ENCODE measurements at places on chromosomes 6 and 20. TPM values are rescaled to one million over a fixed set of nuclear protein-coding genes. Genes with fewer than 3 reads are reported as not detected.

DNA sequence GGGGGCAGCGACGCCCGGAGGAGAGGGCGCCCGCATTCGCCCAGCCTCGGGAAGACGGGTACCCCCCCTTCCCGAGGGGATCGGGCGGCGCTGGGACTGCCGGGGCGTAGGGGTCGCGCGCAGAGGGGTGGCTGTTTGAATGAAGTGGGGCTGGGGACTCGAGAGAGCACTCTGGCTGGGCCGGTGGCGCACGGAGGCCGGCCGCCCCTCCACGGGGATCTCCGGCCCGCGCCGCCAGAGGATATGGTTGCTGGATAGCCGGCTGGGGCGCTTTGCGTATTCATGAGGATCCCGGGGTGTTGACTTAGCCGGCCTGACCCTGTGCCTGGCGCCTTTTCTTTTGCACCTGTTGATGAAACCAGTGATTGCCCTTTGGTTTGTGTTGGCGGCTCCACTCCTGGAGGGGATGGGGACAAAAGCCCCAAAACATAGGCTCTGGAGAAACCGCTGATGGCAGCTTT is 469 bp downstream of the SYNJ2 start:
- no peaks in the 10 kb centered on the region for H3K27me3 ChIP-seq
- H3K36me3 ChIP-seq, result peaks cover 2% of the 10 kb centered on the region
- H3K4me1 ChIP-seq, result peaks cover 32% of the 10 kb centered on the region
- peak; percentile 21 for DNase-seq
- peak overlapping the region; percentile 43 for H3K27ac ChIP-seq
- peak overlapping the region; percentile 75 for H3K4me3 ChIP-seq

DNA sequence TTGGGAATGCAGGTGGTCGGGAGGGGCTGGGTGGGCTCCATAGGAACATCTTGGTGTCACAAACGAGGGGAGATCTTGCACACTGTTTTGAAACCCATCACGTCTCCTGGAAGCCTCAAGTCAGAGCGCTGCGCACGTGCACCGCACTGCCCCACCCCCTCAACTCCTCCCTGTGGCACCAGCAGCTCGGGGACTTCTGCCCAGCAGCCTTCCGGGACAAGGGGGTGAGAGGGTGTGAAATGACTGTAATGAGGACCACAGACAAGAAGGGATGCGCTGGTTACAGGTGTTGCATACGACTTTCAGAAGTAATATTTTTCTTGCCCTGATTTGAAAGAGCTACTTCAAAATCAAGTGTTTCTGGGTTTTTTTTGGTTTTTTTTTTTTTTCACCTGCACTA is 60.3 kb downstream of the FOXC1 start:
- H3K27ac ChIP-seq, result no peak overlapping the region
- H3K4me1 ChIP-seq, result no peaks in the 10 kb centered on the region
- DNase-seq, result no peak

DNA sequence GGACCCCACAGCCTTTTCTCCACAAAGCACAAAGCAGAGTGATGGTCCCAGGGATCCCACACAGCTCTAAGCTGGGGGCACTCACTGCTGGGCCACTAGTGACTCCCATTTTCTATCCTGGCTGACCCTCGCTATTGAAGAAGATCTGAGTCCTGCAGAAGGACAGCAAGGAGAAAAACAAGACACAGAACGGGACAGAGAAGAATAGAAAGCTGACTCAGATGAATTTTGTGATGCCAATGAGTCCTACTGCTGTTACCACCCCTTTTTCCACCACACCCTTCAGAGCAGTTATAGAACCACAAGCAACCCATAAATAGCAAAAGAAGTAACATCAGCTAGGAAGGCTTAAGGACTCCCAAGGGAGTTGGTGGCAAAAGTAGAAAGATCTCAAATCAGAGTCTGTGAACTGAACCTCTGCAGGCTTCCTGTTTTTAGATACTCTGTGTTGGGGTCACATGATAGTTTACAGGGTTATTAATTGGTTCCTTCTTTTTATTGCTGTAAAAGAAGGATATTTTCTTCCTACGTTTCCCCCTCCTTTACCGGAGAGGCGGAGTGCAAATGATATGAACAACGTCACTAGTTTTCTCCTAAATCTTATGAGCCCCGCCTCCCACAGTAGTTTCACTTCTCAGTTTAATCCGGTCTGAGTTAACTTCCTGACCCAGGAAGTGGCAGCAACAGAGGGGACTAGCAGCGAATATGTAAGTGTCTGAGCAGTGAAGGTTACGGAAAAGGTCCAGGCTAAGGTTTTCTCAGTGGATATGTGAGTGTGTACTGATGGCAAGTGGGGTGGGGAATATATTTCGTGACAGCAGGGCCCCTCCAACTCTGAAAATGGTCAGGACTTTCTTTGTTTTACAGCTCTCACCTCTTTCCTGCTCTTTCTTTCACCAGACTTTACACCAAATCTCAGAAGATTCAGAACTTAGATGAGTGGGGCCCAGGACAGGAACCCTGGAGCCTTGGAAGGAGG is at the start of gene TRIM38:
TSS of gene TRIM38 (plus strand) at position 654 of the 979 bp plus-strand sequence. CDS start 3,721 bp downstream, outside the sequence.
- H3K27me3 ChIP-seq, result no peaks in the 10 kb centered on the region
- H3K4me1 ChIP-seq, result peaks cover 58% of the 10 kb centered on the region
- H3K4me3 ChIP-seq, result peak within 1 kb of the TSS; percentile 95

- no peaks in the 10 kb centered on the region for H3K4me1 ChIP-seq
- H3K27me3 ChIP-seq, result no peaks in the 10 kb centered on the region
- H3K36me3 ChIP-seq, result no peaks in the 10 kb centered on the region
- no peak overlapping the region for H3K4me3 ChIP-seq
- DNase-seq, result no peak
- H3K27ac ChIP-seq, result no peak overlapping the region
Measured at GRCh38 chr6:126770176-126770575, 348.3 kb upstream of the RSPO3 start.

COL11A2 gene
- total RNA-seq, result 1.5 TPM

DNA sequence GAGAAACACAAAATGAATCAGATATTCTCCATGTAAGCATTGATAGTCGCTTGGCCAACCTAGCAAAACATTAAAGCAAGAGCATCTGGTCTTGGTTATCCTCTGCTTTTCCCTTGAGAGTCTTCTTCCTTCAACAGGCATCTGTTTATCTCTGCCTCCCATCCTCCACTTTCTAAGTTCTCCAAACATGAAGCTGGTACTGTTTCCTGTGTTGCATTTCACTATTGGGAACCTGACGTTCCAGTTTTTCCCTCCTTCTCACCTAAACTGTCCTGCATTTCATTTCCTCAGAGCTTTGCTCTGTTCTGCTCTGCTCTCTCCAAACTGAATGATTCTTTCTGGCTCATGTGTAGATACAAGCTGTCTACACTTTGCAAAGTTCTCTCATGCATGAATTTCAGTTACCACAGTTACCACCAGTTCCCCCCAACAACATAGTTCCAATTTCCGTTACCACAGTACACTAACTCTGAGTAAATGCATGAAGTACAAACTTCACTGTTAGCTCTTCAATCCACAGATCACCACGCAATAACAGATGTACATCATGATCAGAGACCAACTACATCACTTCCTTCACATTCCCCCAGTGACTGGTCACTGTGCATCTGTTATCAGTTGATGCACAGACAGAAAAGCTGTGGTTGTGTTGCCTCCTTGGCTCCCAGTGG is 86.7 kb upstream of the F13A1 start:
- no peak overlapping the region for H3K4me3 ChIP-seq
- H3K4me1 ChIP-seq, result no peaks in the 10 kb centered on the region
- H3K27me3 ChIP-seq, result no peaks in the 10 kb centered on the region
- H3K36me3 ChIP-seq, result no peaks in the 10 kb centered on the region
- DNase-seq, result no peak

BYSL gene
- total RNA-seq, result 16.6 TPM

DNA sequence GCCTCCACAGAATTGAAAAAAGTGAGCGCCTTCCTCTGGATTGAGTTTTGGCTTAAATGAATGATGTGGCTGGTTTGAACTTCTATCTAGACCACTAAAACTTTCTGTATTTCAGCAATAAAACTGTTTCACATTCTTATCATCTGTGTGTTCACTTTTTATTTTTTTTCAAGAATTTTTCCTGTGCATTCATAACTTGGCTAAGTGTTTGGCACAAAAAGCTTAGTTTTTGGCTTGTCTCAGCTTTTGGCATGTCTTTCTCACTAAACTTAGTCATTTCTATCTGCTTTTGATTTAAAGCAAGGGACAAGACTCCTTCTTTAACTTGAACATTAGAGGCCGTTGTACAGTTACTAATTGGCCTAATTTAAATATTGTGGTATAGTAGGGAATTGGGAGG is 1015.1 kb downstream of the EPHA7 start:
- H3K4me3 ChIP-seq, result no peak overlapping the region
- H3K27ac ChIP-seq, result no peak overlapping the region
- DNase-seq, result no peak
- no peaks in the 10 kb centered on the region for H3K36me3 ChIP-seq
- H3K27me3 ChIP-seq, result no peaks in the 10 kb centered on the region

UST gene
- 3.6 TPM for total RNA-seq

DNA sequence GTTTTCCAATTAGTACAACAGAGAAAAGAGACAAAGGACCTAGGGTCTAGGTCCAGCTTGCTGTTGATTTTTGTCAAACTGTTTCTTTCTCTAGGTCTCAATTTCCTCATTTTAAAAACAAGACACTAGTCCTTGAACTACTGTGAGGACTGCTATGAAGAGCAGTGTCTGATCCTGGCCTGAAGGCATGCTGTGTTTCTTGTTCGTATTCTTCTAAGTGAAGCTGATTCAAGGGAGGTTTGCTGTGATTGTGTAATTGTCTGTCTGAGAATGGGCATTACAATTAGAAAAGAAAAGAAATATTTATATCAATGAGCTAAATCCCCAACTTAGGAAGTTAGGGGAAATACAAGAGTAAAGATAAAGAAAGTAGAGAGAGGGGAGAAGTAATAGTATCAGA is 228.2 kb upstream of the SUPT3H start:
- no peak overlapping the region for H3K27ac ChIP-seq
- no peaks in the 10 kb centered on the region for H3K4me1 ChIP-seq
- H3K36me3 ChIP-seq, result no peaks in the 10 kb centered on the region
- DNase-seq, result no peak
- no peaks in the 10 kb centered on the region for H3K27me3 ChIP-seq
- H3K4me3 ChIP-seq, result no peak overlapping the region
